Activated T-cell treated with anti-CD3 and anti-CD28 coated beads, Interleukin-2, amount 50 U/mL, for 72 hours (primary cell): ENCODE measurements at places on chromosomes 13 and 19. TPM values are rescaled to one million over a fixed set of nuclear protein-coding genes. Genes with fewer than 3 reads are reported as not detected.

ZNF787 gene
- 38.3 TPM for total RNA-seq

ZFP36 gene
- total RNA-seq, result 81.4 TPM

DCLK1 gene
- not detected for total RNA-seq

CRLF1 gene
- not detected for total RNA-seq

CYP2S1 gene
- total RNA-seq, result 1.2 TPM

NPAS1 gene
- 1.1 TPM for total RNA-seq

ATXN8OS gene
- total RNA-seq, result not detected

CFAP97D2 gene
- 0.36 TPM for total RNA-seq

GRCh38 chr19:41000310-41000737 lies 9.2 kb downstream of the CYP2B6 start:
- H3K4me3 ChIP-seq, result no peak overlapping the region
- peaks cover 9% of the 10 kb centered on the region for H3K4me1 ChIP-seq
- no peak overlapping the region for H3K27ac ChIP-seq
- peak; percentile 17 for DNase-seq
- H3K36me3 ChIP-seq, result no peaks in the 10 kb centered on the region

- H3K27ac ChIP-seq, result no peak overlapping the region
- H3K4me1 ChIP-seq, result no peaks in the 10 kb centered on the region
- H3K27me3 ChIP-seq, result no peaks in the 10 kb centered on the region
- DNase-seq, result no peak
- no peak overlapping the region for H3K4me3 ChIP-seq
Measured at GRCh38 chr19:30144242-30144758, 202.3 kb downstream of the URI1 start.

DNA sequence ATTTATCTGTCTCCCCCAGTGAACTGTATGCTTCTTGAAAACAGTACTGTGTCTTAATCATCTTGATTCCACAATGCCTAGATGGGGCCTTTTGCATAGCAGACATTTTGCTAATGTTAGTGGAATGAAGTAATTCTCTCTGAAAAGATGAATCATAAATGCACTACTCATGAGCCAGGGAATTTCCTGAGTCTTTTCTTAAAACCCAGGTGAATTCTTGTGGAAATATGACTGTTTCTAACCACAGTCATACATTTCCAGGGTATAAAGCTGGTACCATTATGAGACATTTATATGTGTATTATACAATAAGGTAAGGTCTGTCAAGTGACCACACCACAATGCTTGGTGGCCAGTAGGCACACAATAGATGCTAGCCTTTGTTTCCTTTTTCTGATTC lies 5.5 kb upstream of the KCTD4 start:
- no peaks in the 10 kb centered on the region for H3K27me3 ChIP-seq
- H3K4me1 ChIP-seq, result peaks cover 22% of the 10 kb centered on the region
- peak overlapping the region; percentile 9 for H3K4me3 ChIP-seq
- peaks cover 12% of the 10 kb centered on the region for H3K36me3 ChIP-seq
- DNase-seq, result peak; percentile 23

- H3K27me3 ChIP-seq, result peaks cover 72% of the 10 kb centered on the region
- DNase-seq, result no peak
- no peaks in the 10 kb centered on the region for H3K36me3 ChIP-seq
- no peak within 1 kb of the TSS for H3K27ac ChIP-seq
- peaks cover 4% of the 10 kb centered on the region for H3K4me1 ChIP-seq
Measured at GRCh38 chr13:25371875-25372283, at the start of gene ATP8A2. Gene ATP8A2 (plus strand): TSS chr13:25371974. CDS start chr13:25372213, 239 bp downstream.

GRCh38 chr19:28519218-28519779 lies 693.7 kb downstream of the UQCRFS1 start:
- H3K27ac ChIP-seq, result no peak overlapping the region
- H3K4me1 ChIP-seq, result no peaks in the 10 kb centered on the region
- H3K36me3 ChIP-seq, result no peaks in the 10 kb centered on the region
- no peaks in the 10 kb centered on the region for H3K27me3 ChIP-seq
- DNase-seq, result no peak

GRCh38 chr19:21835429-21835809 lies 563 bp downstream of the ZNF43 start:
- H3K27me3 ChIP-seq, result no peaks in the 10 kb centered on the region
- H3K27ac ChIP-seq, result peak overlapping the region; percentile 91
- H3K36me3 ChIP-seq, result peaks cover 58% of the 10 kb centered on the region
- DNase-seq, result no peak
- H3K4me1 ChIP-seq, result peaks cover 45% of the 10 kb centered on the region

GRCh38 chr13:44921246-44921877 lies 67.9 kb downstream of the NUFIP1 start:
- no peaks in the 10 kb centered on the region for H3K36me3 ChIP-seq
- H3K27me3 ChIP-seq, result peaks cover 25% of the 10 kb centered on the region
- DNase-seq, result no peak
- no peak overlapping the region for H3K4me3 ChIP-seq
- H3K27ac ChIP-seq, result no peak overlapping the region
- no peaks in the 10 kb centered on the region for H3K4me1 ChIP-seq

DNA sequence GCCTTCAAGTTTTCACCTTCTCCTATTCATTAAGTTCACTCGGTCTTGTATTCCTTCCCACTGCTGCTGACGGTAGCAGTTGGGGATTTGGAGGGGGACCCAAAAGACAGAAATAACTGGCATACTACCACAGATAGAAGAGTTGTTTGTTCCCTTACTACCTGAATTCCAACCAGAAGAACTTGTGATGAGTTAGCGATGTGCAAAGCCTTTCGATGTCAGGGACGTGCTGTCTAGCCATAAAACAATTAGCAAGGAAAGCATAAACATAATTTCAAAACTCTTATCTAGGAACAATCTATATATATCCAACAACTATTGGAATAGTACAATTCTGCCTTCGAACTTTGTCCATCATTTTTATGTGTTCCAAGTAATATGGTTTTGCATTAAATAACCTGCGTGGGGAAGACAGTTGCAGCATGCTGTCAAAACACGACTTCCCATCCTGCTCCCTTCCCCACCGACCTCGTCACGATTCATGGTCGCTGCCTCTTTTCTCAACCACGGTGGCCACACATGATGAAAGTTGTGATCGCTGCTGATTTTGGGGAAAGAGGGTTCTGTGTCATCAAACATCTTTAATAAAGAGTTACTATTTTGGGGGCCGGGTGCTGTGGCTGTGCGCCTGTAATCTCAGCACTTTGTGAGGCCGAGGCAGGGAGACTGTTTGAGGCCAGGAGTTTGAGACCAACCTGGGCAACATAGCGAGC lies 3.8 kb upstream of the SLC7A9 start:
- peaks cover 18% of the 10 kb centered on the region for H3K4me1 ChIP-seq
- no peak overlapping the region for H3K4me3 ChIP-seq
- no peaks in the 10 kb centered on the region for H3K27me3 ChIP-seq
- no peak overlapping the region for H3K27ac ChIP-seq

DNA sequence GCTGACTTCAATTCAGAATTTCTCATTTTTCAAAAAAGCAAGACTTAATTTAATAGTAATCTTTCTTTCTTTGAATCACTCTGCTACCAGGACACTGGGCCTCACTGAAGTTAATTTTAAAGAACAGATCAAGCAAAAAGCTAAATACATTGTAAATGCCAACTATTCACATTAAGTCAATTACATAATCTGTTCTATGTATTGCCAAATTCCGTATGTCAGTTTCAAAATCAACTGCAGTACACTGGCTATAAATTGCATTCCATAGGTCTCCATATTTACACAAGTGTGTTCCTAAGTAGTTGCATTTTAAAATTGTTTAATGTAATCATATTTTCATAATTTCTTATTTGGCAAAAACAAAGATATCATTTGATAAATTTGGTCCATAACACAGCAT lies 10.1 kb downstream of the FOXO1 start:
- DNase-seq, result no peak
- peaks cover 100% of the 10 kb centered on the region for H3K4me1 ChIP-seq
- peak overlapping the region; percentile 14 for H3K4me3 ChIP-seq
- peak overlapping the region; percentile 81 for H3K27ac ChIP-seq
- peaks cover 29% of the 10 kb centered on the region for H3K36me3 ChIP-seq
- no peaks in the 10 kb centered on the region for H3K27me3 ChIP-seq

- no peaks in the 10 kb centered on the region for H3K36me3 ChIP-seq
- no peak for DNase-seq
- H3K4me3 ChIP-seq, result peak overlapping the region; percentile 40
- H3K27me3 ChIP-seq, result peaks cover 22% of the 10 kb centered on the region
Measured at GRCh38 chr19:40594657-40595091, 6.5 kb upstream of the LTBP4 start.

DNA sequence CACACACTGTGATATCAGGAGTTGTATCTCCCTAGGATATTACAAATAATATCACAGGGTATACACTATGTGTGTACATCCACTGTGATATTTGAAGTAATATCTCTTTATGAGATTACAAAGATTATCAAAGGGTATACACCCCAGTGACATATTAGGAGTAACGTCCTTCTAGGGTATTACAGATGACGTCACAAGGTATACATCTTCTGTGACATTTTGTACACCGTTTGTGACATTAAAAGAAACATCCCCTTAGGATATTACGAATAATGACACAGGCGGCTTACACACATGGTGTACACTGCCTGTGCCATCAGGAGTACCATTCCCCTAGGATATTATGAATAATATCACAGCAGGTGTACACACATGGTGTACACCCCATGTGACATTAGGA lies 13.4 kb upstream of the RGCC start:
- peaks cover 14% of the 10 kb centered on the region for H3K4me1 ChIP-seq
- no peak overlapping the region for H3K27ac ChIP-seq
- no peaks in the 10 kb centered on the region for H3K27me3 ChIP-seq
- no peaks in the 10 kb centered on the region for H3K36me3 ChIP-seq
- DNase-seq, result no peak
- no peak overlapping the region for H3K4me3 ChIP-seq

- H3K27me3 ChIP-seq, result peaks cover 7% of the 10 kb centered on the region
- no peak overlapping the region for H3K27ac ChIP-seq
- no peak overlapping the region for H3K4me3 ChIP-seq
- H3K36me3 ChIP-seq, result no peaks in the 10 kb centered on the region
- no peak for DNase-seq
Measured at GRCh38 chr19:17379221-17379631, 2.1 kb upstream of the PLVAP start.

- peaks cover 66% of the 10 kb centered on the region for H3K4me1 ChIP-seq
- peaks cover 18% of the 10 kb centered on the region for H3K36me3 ChIP-seq
- peak overlapping the region; percentile 9 for H3K4me3 ChIP-seq
Measured at GRCh38 chr13:91353494-91353893, 6.0 kb downstream of the MIR17HG start.

DNA sequence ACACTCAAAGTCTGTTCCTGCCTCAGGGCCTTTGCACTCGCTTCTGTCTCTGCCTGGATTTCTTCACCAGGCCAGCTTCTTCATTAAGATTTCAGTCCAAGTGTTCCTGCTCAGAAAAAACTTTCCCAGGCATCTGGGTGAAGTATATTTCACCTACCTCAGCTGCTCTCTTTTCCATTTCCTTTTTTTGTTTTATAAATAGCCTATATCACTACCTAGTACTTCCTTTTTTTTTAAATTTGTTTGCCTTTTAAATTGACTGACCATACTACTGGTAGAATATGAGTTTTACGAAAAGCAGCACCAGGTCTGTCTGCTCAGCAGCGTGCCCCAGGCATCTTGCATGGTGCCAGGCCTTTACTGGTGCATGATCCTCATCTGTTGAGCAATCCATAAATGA lies 1064.4 kb downstream of the UQCRFS1 start:
- H3K4me1 ChIP-seq, result no peaks in the 10 kb centered on the region
- DNase-seq, result no peak
- H3K36me3 ChIP-seq, result no peaks in the 10 kb centered on the region
- H3K4me3 ChIP-seq, result no peak overlapping the region
- H3K27ac ChIP-seq, result no peak overlapping the region

- peaks cover 6% of the 10 kb centered on the region for H3K36me3 ChIP-seq
- H3K27me3 ChIP-seq, result no peaks in the 10 kb centered on the region
- DNase-seq, result no peak
- H3K4me1 ChIP-seq, result no peaks in the 10 kb centered on the region
- H3K4me3 ChIP-seq, result no peak overlapping the region
- H3K27ac ChIP-seq, result no peak overlapping the region
Measured at GRCh38 chr13:22629374-22629773, 551.4 kb upstream of the SGCG start.

GRCh38 chr19:18274781-18275356 lies 617 bp upstream of the IQCN start:
- peaks cover 44% of the 10 kb centered on the region for H3K4me1 ChIP-seq
- no peak overlapping the region for H3K27ac ChIP-seq
- peak; percentile 37 for DNase-seq
- no peak overlapping the region for H3K4me3 ChIP-seq
- H3K27me3 ChIP-seq, result no peaks in the 10 kb centered on the region
- H3K36me3 ChIP-seq, result peaks cover 10% of the 10 kb centered on the region

GRCh38 chr13:24214528-24214927 lies 54.0 kb downstream of the SPATA13 start:
- DNase-seq, result no peak
- H3K27ac ChIP-seq, result no peak overlapping the region
- no peak overlapping the region for H3K4me3 ChIP-seq
- H3K27me3 ChIP-seq, result no peaks in the 10 kb centered on the region
- peaks cover 13% of the 10 kb centered on the region for H3K4me1 ChIP-seq
- H3K36me3 ChIP-seq, result no peaks in the 10 kb centered on the region
